ENCODE measurements at places on chromosomes 1 and 21.

GRCh38 chr1:150256554-150257341 lies 826 bp upstream of the CA14 start:
- peak; percentile 50 for DNase-seq
- no peak overlapping the region for H3K4me3 ChIP-seq
- H3K4me1 ChIP-seq, result peaks cover 48% of the 10 kb centered on the region

DNA sequence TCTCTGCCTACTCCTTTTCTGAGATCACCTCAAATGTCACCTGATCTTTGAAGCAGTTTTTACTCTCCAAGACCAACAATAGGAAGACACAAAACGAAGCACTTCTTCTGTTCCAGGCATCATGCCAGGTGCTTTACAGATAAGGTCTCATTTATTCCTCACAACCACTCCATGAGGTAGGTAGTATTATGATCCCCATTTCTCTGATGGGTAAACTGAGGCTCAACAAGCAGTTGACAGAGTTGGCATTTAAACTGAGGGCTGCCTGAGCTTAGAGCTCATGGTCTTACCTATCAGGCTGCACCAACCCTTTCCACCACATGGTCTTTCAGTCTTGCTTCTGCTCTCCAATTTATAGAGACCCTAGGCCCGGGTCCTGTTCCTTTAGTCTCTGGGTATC lies 147.2 kb upstream of the JUN start:
- DNase-seq, result no peak
- H3K27ac ChIP-seq, result no peak overlapping the region
- H3K36me3 ChIP-seq, result no peaks in the 10 kb centered on the region
- H3K27me3 ChIP-seq, result no peaks in the 10 kb centered on the region

DNA sequence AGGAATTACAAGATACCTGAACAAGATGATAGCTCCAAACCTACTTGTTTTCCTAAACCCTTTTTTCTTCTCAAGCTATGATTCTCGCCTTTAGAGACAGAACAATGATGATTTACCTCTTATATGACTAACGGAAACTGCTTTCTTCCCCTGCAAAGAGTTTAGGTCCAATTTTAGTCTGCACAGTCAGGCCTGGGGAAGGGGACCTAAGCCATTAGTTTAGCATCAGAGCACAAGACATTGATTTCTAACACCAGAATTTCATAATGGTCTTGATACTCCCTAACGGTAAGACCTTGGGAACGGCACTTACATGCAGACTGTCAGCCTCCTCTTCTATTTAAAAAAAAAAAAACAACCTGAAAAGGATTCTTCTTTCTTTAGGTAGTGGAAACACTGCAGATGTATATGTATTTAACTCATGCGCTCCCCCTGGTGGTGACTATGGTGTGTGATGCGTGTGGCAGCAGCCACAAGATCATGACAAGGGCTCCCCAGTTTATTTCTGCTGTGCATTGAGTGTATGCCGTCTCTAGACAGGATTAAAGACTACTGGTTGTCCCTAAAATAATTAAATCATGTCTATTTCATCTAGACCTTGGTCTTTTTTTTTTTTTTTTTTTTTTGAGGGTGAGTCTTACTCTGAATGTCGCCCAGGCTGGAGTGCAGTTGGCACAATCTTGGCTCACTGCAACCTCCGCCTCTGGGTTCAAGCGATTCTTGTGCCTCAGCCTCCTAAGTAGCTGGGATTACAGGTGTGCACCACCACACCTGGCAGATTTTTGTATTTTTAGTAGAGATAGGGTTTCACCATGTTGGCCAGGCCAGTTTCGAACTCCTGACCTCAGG lies 37.3 kb upstream of the TMEM222 start:
- no peak overlapping the region for H3K4me3 ChIP-seq
- no peaks in the 10 kb centered on the region for H3K27me3 ChIP-seq
- H3K4me1 ChIP-seq, result no peaks in the 10 kb centered on the region
- H3K36me3 ChIP-seq, result no peaks in the 10 kb centered on the region
- peak overlapping the region; percentile 17 for H3K27ac ChIP-seq

DNA sequence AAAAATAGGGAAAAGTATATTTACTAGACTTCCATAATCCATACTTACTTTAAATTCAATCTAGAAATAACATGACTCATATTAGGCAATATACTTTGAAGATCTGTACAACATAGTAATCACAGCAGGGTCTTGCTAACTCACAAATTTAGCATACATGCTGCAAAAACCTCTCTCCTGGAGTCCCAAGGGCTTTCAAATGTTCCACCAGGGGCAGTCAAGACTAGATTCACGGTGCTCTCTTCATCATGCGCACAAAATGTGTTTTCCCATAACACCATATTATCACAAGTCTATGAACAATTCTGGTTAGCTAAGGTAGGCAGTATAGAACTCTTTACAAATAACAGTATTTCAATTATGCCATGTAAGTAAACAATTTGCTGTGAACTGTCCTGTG lies 45.8 kb downstream of the SSX2IP start:
- H3K4me1 ChIP-seq, result no peaks in the 10 kb centered on the region
- H3K36me3 ChIP-seq, result no peaks in the 10 kb centered on the region
- DNase-seq, result no peak

GRCh38 chr1:32759521-32759981 lies 57.0 kb upstream of the SYNC start:
- H3K27me3 ChIP-seq, result no peaks in the 10 kb centered on the region
- H3K27ac ChIP-seq, result peak overlapping the region; percentile 97
- DNase-seq, result peak; percentile 77

DNA sequence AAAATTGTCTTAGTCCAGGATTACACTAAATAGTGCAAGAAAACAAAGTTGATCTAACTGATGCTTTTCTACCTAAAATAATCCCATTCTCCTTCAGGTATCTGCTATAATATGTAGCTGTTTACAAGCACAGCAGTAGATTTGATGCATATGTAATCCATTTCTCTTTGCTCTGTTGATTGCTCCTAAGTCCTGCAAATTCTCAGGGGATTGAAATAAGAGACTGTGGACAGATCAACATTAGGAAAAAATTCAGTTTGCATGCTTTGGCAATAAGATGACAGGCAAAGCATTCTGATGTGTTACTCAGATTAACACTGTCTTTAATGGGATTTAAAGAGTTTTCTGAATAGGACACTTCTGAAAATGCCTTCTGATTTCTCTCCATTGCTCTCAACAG lies 34.7 kb downstream of the RNF11 start:
- H3K36me3 ChIP-seq, result no peaks in the 10 kb centered on the region
- no peak overlapping the region for H3K27ac ChIP-seq
- no peak overlapping the region for H3K4me3 ChIP-seq
- no peaks in the 10 kb centered on the region for H3K4me1 ChIP-seq
- DNase-seq, result no peak

- H3K27ac ChIP-seq, result peak overlapping the region; percentile 57
- H3K36me3 ChIP-seq, result no peaks in the 10 kb centered on the region
- H3K27me3 ChIP-seq, result no peaks in the 10 kb centered on the region
- peaks cover 30% of the 10 kb centered on the region for H3K4me1 ChIP-seq
- DNase-seq, result no peak
- no peak overlapping the region for H3K4me3 ChIP-seq
Observed at GRCh38 chr1:94738371-94738770, 81.8 kb upstream of the SLC44A3 start.

GRCh38 chr1:40977716-40978115 lies 1.8 kb upstream of the CTPS1 start:
- no peak overlapping the region for H3K27ac ChIP-seq
- DNase-seq, result no peak
- no peaks in the 10 kb centered on the region for H3K27me3 ChIP-seq
- no peaks in the 10 kb centered on the region for H3K36me3 ChIP-seq

DNA sequence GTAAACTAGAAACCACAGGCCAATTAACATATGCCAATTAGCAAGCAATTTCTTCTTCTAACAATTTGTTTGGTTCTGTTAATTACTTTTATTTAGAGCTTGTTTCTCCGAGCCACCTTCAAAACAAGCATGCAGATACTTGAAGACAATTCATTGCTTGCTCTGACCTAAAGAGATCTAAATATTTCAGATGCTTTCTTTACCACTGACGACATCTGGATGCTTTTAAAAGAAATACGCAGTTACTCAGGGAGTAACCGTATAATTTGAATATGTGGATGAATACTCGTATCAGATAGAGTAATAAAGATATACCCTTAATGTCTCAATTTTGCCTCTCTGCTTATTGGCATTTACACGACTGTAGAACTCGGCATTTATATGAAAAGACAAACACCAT lies 390.0 kb downstream of the DISC1 start:
- no peak overlapping the region for H3K27ac ChIP-seq
- no peaks in the 10 kb centered on the region for H3K36me3 ChIP-seq
- H3K4me1 ChIP-seq, result no peaks in the 10 kb centered on the region
- no peak overlapping the region for H3K4me3 ChIP-seq
- H3K27me3 ChIP-seq, result no peaks in the 10 kb centered on the region
- no peak for DNase-seq

DNA sequence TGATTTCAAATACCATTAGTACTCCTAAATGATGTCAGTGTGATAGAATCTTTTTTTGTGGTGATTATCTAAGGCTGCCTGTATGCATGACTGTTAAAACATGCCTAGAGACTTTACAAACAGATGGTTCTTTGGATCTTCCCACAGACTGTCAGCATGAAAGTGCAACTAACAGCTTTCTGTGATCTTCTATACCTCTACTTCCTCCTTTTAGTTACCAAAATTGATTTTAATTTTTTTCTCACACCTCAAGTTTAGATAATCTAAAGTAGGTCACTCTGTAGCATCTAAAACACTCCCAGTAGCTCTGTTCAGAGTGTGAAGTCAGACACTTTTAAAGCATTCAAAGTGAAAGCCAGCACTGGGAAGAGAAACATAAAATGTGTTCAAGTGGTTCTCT lies 534.5 kb downstream of the PTPRC start:
- no peak for DNase-seq
- no peak overlapping the region for H3K4me3 ChIP-seq
- H3K27ac ChIP-seq, result no peak overlapping the region

DNA sequence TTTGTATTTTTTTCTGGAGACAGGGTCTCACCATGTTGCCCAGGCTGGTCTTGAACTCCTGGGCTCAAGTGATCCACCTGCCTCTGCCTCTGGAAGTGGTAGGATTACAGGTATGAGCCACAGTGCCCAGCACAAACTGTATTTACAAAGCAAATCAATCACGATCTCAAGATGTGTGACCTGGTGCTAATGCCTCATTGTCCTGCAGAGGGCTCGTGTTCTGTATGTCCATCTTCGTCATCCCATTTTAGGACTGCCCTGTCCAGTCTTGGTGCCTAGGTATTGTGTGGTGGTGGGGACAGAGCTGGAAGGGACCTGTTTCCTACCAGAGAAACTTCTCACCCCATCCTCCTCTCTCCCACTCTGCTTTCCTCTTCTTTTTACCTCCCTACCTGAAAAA lies 20.2 kb downstream of the PROK1 start:
- DNase-seq, result no peak
- no peaks in the 10 kb centered on the region for H3K27me3 ChIP-seq
- H3K27ac ChIP-seq, result no peak overlapping the region
- H3K36me3 ChIP-seq, result no peaks in the 10 kb centered on the region

- no peaks in the 10 kb centered on the region for H3K4me1 ChIP-seq
- no peak for DNase-seq
- H3K4me3 ChIP-seq, result no peak overlapping the region
Observed at GRCh38 chr1:228180271-228180958, 14.8 kb downstream of the IBA57 start.

DNA sequence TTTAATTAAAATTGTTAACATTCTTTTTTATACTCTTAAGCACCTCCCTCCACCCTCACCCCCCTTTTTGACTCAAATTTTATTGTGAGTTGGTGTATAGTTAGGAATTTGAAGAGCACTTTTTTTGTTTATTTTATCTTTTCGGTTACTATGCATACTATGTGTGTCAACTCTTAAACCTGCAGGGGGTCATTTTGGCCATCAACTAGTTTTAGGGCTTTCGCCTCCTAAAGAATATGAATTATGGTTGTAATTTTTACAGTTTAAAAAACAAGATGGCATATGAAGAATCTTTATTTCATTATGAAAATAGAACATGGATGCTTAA lies 9.7 kb downstream of the BACH1 start:
- H3K27me3 ChIP-seq, result no peaks in the 10 kb centered on the region
- no peak for DNase-seq
- no peak overlapping the region for H3K4me3 ChIP-seq
- H3K27ac ChIP-seq, result no peak overlapping the region
- H3K36me3 ChIP-seq, result no peaks in the 10 kb centered on the region

- peaks cover 27% of the 10 kb centered on the region for H3K4me1 ChIP-seq
- H3K36me3 ChIP-seq, result no peaks in the 10 kb centered on the region
- no peaks in the 10 kb centered on the region for H3K27me3 ChIP-seq
- H3K4me3 ChIP-seq, result no peak overlapping the region
- peak overlapping the region; percentile 98 for H3K27ac ChIP-seq
- peak; percentile 85 for DNase-seq
Observed at GRCh38 chr1:223700942-223701637, 11.2 kb upstream of the CAPN2 start.

- no peaks in the 10 kb centered on the region for H3K36me3 ChIP-seq
- H3K27me3 ChIP-seq, result no peaks in the 10 kb centered on the region
- no peak overlapping the region for H3K27ac ChIP-seq
- H3K4me1 ChIP-seq, result peaks cover 22% of the 10 kb centered on the region
- no peak for DNase-seq
Observed at GRCh38 chr1:10662824-10663677, 133.4 kb downstream of the CASZ1 start.

- no peak overlapping the region for H3K4me3 ChIP-seq
- H3K27me3 ChIP-seq, result no peaks in the 10 kb centered on the region
- no peaks in the 10 kb centered on the region for H3K36me3 ChIP-seq
Observed at GRCh38 chr1:177869586-177869985, 100.3 kb downstream of the SEC16B start.

GRCh38 chr1:24915816-24916602 lies 14.1 kb downstream of the RUNX3 start:
- DNase-seq, result no peak
- H3K4me1 ChIP-seq, result peaks cover 12% of the 10 kb centered on the region
- no peaks in the 10 kb centered on the region for H3K27me3 ChIP-seq
- H3K27ac ChIP-seq, result no peak overlapping the region

DNA sequence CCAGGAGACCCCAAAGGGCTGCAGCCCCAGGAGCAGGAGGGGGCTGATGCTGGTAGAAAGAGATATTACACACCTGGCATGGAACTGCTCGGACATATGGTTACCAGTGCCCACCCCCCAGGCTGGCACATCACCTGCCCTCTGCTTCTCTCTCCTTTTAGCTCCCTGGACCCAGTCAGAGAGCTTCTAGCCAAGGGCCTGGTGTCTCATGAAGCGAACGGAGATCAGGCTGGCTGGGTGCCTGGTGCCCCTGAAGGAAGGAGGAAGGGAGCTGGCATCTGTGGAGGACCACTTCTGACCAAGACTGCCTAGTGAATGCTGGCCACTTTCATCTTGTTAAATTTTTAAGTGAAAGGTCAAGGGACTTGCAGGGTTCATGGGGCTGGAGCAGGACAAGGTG lies 53.1 kb downstream of the FOXO6 start:
- peaks cover 2% of the 10 kb centered on the region for H3K27me3 ChIP-seq
- H3K27ac ChIP-seq, result no peak overlapping the region
- DNase-seq, result no peak
- H3K4me3 ChIP-seq, result no peak overlapping the region

DNA sequence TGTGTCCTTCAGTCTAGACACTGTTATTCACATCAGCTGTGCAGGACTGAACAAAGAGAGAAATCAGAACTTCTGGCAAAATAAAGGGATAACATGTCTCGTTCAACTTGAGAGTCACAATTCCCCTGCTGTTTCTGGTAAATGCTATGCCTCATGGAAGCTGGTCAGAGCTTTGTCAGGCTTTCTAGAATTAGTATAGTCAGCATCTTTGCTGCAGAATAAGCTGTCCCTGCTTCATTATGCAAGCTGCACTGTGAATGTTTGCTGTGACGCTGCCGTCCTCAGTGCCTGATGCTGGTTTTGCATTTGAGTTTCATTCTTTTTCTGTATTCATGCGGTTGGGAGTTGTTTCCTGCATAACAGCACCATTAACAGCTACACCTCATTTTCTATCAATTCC lies 96.4 kb upstream of the KCNJ6 start:
- no peaks in the 10 kb centered on the region for H3K36me3 ChIP-seq
- DNase-seq, result no peak
- no peaks in the 10 kb centered on the region for H3K4me1 ChIP-seq
- peaks cover 3% of the 10 kb centered on the region for H3K27me3 ChIP-seq

All from hepatocyte (in vitro differentiated cells).